Forelimb muscle (tissue), 1 donor: ENCODE measurements at places on chromosomes 12 and 14. TPM values are rescaled to one million over a fixed set of nuclear protein-coding genes. Genes with fewer than 3 reads are reported as not detected.

GRCh38 chr14:36502558-36503508, 17.2 kb downstream of the NKX2-1 start:
- no peak for DNase-seq

The TAS2R30 gene
- 0.39 TPM for polyA plus RNA-seq

DNA sequence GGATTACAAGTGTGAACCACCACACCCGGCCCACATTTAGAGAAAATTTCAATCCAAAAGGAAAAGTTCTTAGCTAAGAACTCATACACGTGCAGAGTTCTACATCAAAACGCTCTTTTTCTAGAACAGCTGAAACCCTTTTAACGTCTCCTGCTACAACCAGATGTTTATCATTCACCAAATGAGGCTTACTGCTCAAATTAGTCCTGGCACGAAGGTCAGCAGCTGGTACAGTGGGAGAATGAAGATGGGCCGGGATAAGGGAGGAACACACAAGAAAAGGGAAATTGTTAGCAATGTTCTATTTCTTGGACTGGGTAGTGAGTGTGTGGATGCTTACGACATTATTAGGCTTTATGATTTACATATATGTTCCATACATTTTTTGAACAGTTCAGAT, 37.2 kb downstream of the PRKAB1 start:
- no peak for DNase-seq

The KLHL33 gene
- polyA plus RNA-seq, result 1.1 TPM
